ENCODE measurements at places on chromosomes 4 and X.

DNA sequence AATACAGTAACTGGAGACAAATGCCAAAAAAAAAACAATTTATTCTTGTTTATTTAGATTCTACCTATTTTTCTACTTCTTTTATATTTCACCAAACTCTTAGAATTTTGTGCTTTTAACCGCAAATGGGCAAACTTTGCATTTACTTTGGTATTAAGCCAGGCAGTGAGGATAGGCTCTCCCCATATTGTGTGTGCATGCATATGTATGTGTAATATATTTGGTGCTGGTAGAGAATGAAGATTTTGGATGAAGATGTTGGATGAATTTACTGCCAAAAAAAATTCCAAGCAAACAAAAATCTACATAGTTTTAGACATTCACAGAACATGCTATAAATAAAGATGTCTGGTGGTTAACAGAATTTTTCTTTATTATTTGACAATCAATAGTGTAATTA lies 30.3 kb downstream of the GALNTL6 start:
- no peak for DNase-seq

DNA sequence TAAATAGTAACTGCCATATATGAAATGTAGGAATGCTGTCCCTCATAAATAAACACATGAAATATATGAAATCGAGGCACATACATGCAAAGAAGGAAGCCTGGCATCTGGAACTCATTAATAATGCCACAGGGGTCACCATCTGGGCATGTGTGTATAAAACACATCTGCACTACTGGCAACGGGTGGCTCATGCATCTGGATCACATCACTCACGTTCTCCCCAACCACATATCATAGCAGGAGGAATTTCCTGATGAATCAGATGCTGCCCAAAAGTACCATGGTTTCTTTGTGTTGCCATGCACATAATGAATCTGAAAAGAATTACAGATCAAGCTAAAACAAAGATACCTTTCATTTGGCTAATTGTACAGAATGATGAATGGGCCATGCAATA lies 28.6 kb downstream of the RNF175 start:
- no peak for DNase-seq

DNA sequence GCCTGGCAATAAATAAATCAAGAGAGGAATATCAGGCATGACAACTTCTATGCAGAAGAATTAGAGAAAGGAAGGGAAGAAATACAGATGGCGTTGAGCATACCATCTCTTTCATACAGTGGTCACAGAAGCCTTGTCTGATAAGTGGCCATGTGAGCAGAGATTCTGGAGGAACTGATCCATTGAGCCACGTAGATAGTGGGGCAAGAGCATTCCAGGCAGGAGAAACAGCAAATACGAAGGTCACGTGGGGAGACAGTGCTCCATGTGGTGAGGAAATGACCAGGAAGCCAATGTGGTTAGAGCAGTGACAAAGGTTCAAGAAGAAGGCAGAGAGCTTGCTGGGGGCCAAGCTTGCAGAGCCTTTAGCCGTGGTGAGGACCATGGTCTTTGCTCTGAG lies 226.7 kb upstream of the NOCT start:
- DNase-seq = no peak

DNA sequence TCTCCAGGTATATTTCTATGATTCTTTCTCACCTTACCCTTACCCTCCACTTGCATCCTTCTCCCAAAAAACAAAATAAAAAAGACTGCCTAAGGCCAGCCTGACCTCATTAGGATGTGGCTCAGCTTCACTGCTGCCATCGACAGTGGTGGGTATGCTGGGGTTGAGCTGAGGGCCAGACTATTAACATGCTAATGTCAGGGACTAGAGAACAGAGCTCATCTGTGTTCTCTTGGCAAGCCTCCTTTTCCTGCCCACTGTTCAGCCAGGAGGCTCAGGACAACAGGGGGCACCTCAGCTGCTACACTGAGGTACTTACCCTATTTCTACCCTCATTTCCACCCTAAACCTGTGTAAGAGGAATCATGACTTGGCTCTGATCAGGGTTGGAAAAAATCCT lies 59.3 kb downstream of the MSN start:
- no peak for DNase-seq

GRCh38 chr4:34732176-34732950 lies 1512.0 kb downstream of the ARAP2 start:
- DNase-seq = no peak

GRCh38 chr4:46781434-46782092 lies 127.5 kb downstream of the COX7B2 start:
- no peak for DNase-seq

DNA sequence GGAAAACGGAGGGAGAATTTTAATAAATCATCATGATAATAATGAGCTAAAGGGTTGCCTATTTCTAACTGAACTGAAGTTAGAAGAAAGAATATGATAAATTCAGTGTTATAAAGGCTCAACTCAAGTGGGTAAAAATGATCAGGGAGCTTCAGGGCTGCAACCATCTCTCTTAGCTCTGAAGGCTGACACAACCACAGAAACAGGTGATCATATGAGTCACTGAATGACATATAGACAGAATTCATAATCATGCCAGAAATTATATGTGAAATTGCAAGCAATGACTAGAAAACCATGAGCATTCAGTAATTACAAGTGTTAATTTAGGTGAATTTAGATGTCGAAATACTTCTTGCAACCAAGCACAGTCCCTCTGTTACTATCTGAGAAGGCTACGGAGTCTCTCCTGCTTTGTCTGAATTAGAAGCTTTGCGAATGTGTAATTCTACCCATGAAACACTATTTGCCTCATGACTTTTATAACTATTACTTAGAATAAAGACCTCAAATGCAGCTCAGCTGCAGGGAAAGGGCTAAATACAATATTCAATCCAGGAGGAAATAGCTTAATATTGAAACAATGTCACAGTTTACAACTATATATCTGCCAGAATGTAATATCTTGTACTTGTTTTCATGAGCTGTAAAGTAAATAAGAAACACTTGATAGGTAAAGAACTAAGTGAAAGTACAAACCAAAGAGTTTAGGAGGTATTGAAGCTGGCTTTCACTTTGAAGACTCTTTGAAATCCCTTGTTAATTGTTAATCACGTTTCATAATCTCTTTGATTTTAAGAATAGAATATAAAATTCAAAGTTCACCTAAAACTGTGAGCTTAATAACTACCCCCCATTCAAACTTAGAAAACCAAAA lies 1972.6 kb downstream of the ARAP2 start:
- DNase-seq = no peak

DNA sequence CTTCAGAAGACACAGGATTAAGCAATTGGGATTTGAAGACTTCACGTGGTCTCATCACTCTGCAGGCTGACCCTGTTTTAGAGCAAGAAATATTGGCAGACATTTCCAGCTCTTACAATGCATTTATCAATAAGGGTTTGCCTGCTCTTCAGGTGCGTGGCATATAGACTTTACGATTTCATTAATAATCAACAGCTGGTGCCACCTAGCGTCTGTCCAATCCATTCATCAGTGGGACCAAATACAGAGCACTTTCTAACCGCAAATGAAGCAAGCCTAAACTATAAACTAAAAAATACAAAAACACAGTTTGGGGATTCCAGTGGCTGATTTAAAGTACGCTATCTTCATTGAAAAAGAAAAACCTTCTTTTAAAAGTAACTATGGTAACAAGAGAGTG lies 125.4 kb upstream of the DMD start:
- no peak for DNase-seq

DNA sequence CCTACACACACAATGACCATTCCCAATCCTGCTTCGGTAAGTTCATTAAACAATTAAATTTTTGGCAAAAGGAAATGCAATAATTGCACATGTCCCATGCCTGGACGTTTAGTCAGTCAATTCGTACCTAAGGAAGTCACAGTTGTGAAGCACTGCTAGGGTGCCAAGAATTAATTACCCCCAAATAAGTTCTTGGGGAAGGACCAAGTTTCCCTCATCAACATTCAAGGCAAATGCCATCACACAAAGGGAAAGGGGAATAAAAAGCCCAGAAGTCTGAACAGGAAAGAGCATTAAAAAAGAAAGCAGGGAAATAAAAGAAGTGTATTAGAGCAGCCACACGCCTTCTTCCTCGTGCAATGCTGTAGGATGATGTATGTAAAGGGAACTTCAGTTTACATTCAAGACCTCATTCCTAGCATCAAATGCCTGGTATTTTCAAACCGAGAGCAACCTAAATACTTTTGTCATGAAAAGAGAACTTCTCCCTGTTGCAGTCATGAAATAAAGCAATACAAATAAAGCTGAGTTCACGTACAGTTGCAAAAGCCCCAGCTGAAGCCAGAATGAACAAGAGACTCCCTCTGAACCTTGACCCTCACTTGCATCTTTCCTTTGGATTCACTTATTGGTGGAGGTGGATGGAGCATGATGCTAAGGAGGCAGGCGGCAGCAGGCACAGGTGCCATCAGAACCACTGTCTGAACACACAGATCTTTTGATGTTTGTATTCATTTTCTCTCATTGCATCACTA lies 124.0 kb upstream of the PPARGC1A start:
- no peak for DNase-seq

DNA sequence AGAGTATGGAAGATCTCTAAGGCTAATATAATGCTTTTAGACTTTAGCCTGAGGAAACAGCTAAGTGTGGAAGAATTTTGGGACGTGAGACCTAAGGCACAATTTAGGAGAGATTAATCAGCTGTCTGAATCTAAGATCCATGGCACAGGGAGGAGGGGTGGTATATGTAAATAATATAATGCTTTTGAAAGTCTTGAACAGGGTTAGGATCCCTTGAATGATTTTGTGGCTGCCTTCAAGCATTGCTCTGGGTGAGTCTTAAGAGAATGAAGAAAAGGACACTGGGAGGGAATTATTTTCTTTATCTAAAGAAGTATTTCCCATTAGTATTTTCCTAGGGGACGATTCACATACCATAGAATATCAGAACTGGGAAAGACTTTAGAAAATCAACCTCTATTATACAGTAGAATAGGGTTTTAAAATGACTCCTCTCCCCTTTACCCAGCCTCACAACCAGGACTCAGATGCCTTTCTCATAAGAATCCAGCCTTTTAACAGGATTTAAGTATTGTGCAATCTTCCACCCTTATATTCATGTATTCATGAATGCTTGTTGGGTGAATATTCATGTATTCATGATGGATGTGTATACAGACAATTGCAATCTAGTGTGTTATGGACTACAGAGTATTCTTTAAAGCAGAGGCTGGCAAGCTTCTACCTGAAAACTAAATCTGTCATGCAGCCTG lies 664.2 kb upstream of the CPEB2 start:
- DNase-seq = no peak

GRCh38 chrX:40011322-40012038 lies 86.3 kb downstream of the BCOR start:
- DNase-seq = no peak

DNA sequence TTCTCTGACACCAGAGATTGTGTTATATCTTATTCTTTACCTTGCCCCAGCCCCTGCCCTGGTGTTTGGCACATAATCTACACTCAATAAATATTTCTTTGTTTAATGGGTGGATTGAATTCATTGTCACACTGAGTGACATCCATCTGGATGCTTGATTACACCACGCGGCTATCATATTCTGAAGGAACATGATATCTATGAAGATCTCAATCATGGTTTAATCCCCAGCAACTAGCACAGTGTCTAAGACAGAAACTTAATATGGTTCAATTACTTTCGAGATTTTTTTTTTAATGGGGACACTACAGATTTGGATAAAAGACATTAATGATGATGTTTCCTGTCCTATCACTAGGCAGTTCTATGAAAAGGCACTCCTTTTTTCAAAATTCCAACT lies 246.3 kb downstream of the PALLD start:
- DNase-seq = no peak

DNA sequence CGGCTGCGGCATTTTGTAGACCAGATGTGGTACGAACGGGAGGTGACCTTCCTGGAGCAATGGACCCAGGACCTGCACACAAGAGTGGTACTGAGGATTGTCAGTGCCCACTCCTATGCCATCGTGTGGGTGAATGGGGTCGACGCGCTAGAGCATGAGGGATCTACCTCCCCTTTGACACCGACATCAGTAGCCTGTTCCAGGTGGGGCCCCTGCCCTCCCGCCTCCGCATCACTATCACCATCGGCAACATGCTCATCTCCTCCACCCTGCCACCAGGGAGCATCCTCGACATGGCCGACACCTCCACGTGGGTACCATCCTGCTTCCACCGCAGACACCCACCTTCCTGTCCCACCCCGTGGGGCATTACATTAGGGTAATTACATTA lies 46.2 kb downstream of the SMARCA5 start:
- no peak for DNase-seq

- DNase-seq = no peak
These were observed 207.4 kb upstream of the CXCL13 start for GRCh38 chr4:77398256-77398655.

- DNase-seq = no peak
These were observed 762.4 kb downstream of the DMD start for GRCh38 chrX:32448945-32449344.

DNA sequence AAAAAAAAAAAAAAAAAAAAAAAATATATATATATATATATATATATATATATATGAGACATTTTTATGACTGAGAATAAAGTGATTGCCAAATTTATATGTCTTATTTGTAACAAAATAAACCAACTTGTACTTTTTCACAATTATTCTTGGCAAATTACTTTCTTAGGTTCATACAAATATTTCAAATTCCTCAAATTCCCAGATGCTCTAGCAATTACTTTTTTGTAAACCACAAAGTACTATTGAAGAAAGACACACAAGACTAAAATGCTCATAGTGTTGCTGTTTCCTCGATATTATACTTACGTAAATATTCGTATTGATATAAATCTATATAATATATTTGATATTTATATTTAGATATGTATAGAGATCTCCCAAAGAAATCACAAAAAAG lies 390.0 kb downstream of the FAT4 start:
- no peak for DNase-seq

DNA sequence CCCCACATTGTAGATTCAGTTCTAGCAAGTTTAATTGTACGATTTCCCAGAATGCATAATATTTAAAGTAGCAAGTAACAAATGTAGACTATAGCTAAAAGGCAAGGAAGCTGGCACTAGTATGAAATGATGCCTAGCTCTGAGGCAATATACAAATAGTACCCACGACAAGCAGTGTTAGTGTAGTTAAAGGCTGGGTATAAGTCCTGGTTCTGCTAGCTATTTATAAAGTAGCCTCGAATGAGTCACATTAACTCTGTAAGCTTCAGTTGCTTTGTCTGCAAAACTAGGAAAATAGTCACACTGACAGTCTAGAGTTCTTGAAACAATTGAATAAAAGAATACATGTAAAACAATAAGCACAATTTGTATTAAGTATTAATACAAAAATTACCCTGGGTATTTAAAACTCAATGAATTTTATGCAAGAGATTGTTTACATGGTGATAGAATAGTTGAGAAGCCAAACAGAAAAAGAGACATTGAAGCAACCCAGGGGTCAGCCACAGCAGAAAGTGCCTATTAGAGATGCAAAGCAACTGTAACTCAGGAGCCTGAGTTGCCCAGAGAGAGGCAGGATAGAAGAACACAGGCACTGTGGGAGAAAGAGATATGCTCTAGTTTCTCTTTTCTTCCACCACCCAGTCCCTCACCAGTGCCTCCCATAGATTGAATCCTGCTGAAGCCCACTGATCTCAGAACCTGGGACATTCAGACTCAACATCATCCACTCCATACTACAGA lies 949.0 kb downstream of the C4orf33 start:
- no peak for DNase-seq

Data from activated gamma-delta T cell treated with anti-CD3 and anti-CD28 coated beads, Interleukin-2, amount 50 U/mL, for 16 hours (primary cell).